ENCODE measurements at places on chromosomes 7 and 10.

GRCh38 chr7:25858525-25859411 is 293.2 kb upstream of the NFE2L3 start:
- no peak for DNase-seq

DNA sequence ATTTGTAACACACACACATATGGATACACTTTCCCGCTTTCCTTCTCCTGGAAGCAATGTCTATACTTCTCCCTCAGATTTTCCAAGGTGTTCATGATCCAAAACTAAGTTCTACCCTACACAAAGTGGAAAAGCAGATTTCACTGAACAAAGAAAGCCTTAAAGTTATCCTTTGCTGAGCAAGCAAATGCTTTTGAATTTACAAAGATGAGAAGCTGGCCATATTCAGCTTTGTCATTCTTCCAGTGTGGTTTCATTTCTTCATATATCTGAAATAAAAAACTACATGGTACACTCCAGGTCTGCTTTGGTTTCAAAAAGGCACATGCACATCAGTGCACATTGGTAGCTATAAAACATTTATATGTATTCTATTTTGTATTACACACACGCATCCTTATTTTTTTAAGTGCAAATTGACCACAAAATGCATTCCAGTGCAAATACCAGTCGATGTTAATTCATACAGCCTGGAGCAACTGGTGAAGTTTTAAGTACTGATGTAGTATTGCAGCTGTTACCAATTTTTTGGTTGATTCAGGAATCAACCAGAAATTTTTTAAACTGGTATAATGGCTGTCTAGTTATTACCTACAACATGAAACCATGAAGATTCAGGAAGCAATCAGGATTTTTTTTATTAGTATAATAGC is 65.5 kb upstream of the SRPK2 start:
- DNase-seq = no peak

DNA sequence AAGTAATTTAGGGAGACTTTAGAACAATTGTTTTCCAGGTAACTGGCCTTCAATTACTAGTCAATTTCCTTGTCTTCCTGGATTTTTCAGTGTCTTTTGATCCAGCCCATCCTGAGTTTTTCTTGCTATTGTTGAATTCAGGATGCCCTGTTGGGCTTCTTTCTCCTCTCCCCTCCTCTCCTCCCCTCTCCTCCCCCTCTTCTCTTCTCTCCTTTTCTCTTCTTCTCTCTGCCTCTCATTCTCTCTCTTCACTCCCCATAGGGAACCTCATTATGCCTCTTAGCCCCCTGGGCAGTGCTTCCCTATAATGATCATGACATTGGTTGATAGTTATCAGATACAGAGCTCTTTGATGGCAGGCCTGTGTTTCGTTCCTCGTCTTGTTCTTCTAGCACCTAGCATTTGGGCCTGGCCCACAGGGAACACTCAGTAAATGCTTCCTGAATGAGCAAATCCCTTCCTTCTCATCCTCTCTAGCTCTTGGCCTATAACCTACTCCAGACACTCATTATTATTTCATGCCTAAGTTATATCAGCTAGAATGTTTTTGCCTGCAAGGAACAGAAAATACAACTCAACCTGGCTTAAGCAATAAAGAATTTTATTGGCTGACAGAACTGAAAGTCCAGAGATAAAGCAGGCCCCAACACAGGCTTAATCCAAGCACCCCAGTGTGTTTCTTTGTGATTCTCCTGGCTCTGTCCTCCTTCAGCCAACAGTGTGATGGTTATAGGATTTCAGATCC is 56.8 kb downstream of the CACNB2 start:
- DNase-seq = no peak

- no peak for DNase-seq
Observed at GRCh38 chr10:60677531-60678129, 100.6 kb upstream of the CDK1 start.

DNA sequence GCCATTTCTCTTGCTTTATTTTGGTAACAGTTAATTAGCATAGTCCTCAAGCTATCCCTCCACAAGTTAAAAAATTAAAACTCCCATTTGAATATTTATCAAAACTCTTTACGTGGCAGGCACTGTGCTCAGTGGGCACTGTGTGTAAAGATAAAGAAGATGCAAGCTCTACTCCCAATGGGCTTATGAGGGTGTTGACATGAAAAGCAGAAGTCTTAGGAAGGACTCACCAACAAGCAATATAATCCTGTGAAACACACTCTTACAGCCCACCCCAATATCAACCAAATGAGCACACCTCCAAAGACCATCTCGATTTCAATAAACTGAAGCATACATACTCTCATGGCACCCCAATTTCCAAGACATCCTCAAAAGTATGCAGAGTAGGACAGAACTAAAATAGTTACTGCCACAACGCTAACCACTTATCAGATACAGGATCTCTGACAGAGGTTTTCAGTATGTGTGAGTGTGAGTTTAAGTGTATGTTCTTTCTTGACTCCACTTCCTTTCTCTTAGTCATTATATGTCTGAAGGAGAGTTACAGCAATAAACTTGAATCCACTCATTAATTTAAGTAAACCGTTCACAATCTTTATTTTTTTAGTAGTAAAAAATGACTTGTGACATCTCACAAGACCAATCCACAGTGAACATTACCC is 120.0 kb downstream of the PDE1C start:
- DNase-seq = no peak
